ENCODE measurements at places on chromosomes 7 and 10. TPM values are rescaled to one million over a fixed set of nuclear protein-coding genes. Genes with fewer than 3 reads are reported as not detected.
A peak's percentile ranks its signal among the peaks of the same experiment; 100 is the strongest.

DNA sequence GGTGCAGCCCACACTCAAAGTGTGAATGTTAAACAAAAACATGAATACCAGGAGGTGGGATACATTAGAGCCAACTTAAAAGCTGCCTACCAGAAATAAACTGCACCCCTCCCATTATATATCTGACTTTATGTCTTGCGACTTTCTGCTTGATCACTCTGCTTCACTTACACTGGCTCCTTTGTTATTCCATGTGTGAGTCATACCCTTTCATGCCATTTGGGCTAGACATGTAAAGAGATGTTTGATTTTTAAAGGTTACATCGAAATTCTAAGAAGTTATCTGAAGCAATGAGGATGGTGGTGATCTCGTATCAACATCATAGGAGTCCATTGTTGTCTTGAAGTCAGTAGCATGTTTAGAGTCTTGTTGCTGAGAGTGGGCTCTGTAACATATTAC lies 31.6 kb upstream of the ETV1 start:
- no peaks in the 10 kb centered on the region for H3K4me1 ChIP-seq
- DNase-seq, result no peak
- no peaks in the 10 kb centered on the region for H3K27me3 ChIP-seq
- no peak overlapping the region for H3K27ac ChIP-seq
- H3K4me3 ChIP-seq, result no peak overlapping the region

DNA sequence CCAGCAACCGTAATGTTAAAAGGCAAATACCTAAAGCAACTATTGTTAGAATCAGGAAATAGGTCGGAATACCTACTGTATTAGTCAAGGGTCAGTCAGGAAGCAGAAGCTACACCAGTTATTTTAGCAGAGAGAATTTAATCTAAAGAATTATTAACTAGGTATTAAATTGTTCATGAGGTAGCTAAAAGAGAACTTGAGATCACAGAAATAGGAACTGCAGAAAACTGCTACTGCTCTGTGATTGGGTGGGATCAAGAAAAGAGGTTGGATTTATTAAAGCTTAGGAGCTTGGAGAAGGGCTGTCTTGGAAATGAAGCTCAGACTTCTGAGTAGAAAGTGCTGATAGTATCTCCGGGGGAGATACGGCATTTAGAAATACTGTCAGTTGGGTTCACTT lies 20.0 kb upstream of the ZNF438 start:
- no peaks in the 10 kb centered on the region for H3K27me3 ChIP-seq
- H3K36me3 ChIP-seq, result no peaks in the 10 kb centered on the region
- no peak for DNase-seq
- H3K4me1 ChIP-seq, result no peaks in the 10 kb centered on the region
- H3K27ac ChIP-seq, result no peak overlapping the region
- no peak overlapping the region for H3K4me3 ChIP-seq

- DNase-seq, result peak; percentile 23
- no peaks in the 10 kb centered on the region for H3K4me1 ChIP-seq
- H3K27me3 ChIP-seq, result peaks cover 3% of the 10 kb centered on the region
- H3K36me3 ChIP-seq, result no peaks in the 10 kb centered on the region
- H3K27ac ChIP-seq, result no peak overlapping the region
Observed at GRCh38 chr7:127514499-127514898, 70.9 kb downstream of the GCC1 start.

DNA sequence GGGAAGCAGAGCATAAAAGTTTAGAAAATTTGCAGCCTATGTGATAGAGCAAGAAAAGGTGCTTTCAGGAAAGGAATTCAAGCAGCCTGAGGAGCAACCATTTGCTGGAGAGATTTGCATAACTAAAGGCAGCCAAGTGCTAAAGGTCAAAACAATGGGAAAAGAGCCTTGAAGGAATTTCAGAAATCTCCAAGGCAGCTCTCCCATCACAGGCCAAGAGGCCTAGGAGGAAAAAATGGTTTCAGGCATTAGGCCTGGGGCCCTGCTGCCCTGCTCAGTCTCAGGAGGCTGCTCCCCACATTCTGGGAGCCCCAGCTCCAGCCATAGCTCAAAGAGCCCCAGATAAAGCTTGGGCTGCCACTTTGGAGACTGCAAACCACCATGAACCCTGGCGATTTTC lies 95.9 kb upstream of the UNC5B start:
- no peaks in the 10 kb centered on the region for H3K4me1 ChIP-seq
- no peak for DNase-seq
- no peak overlapping the region for H3K4me3 ChIP-seq
- no peak overlapping the region for H3K27ac ChIP-seq
- no peaks in the 10 kb centered on the region for H3K27me3 ChIP-seq

DNA sequence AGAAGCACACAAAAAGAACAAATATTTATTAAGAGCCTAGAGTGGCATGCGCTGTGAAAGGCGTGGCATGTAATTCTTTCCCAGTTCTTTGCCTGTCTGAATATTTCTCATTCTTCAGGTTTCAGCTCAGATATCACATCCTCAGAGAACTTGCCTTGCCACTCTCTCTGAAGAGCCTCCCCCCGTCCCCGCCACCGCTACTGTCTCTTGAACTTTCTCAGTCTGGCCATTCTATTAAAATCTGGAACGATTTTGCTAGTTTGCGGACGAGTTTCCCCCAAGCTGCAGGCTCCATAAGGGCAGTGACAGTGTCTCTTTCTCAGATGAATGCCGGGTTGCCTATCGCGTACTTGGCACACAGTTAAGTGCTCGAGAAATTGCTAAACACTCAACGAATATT lies 787 bp upstream of the PLEKHA1 start:
- H3K4me1 ChIP-seq, result peaks cover 17% of the 10 kb centered on the region
- peaks cover 5% of the 10 kb centered on the region for H3K36me3 ChIP-seq
- H3K4me3 ChIP-seq, result peak overlapping the region; percentile 65

GRCh38 chr10:80609331-80609730 lies 71.6 kb downstream of the SH2D4B start:
- H3K27me3 ChIP-seq, result no peaks in the 10 kb centered on the region
- no peaks in the 10 kb centered on the region for H3K36me3 ChIP-seq
- DNase-seq, result no peak
- H3K4me1 ChIP-seq, result no peaks in the 10 kb centered on the region
- H3K27ac ChIP-seq, result no peak overlapping the region

Gene C10orf67
- not detected for polyA plus RNA-seq

Gene DRGX
- not detected for polyA plus RNA-seq

Gene SAMD9L
- 34.4 TPM for polyA plus RNA-seq

Data from naive thymus-derived CD4-positive, alpha-beta T cell (primary cell).